HTR-8/SVneo (cell line): ENCODE measurements at places on chromosomes 16 and 17.

DNA sequence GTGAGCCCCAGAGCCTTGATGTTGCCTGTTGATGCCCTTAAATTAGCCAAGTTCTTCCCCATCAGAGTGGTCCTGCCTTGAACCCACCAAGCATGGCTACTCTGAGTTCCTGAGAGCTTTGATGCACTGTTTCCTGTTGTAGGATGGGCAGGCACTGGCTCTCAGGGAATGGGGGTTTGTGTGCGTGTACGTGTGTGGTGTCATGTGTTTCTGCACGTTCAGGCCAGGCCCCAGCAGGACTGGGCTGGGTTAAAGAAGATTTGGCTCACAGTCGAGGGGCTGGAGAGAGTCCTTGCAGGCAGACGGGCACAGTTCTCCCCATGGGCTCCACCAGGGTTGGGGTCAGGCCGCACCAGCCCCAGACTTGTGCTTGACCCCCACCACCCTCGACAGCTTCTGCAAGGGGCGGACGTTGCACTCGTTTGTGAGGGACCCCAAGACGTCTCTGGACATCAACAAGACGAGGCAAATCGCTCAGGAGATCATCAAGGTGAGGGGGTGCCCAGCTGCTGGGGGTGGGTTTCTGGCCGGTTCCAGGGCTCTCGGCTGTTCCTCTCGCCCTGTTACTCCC is 23.4 kb upstream of the LGALS9 start:
- DNase-seq = no peak

- no peak for DNase-seq
Measured at GRCh38 chr16:89090669-89091426, 2.8 kb upstream of the ACSF3 start.

DNA sequence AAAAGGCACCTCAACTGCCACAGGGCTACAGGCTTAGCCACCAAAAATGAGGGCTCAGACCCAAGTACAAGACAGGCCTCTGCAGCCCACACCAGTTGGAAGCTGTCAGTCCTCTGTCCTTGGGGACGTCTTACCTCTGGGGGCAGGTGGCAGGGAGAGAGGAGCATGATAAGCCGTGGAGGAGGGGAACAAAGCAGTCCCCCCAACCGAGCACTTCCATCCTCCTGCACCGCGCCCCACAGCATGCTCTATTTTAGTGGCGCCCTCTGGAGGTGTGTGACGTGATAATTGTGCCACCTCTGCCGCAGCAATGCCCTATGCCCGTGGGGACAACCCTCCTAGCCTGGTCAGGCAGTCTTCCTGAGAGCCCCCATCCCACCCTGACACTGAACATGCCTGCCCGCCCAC is 13.6 kb downstream of the G6PC3 start:
- no peak for DNase-seq

DNA sequence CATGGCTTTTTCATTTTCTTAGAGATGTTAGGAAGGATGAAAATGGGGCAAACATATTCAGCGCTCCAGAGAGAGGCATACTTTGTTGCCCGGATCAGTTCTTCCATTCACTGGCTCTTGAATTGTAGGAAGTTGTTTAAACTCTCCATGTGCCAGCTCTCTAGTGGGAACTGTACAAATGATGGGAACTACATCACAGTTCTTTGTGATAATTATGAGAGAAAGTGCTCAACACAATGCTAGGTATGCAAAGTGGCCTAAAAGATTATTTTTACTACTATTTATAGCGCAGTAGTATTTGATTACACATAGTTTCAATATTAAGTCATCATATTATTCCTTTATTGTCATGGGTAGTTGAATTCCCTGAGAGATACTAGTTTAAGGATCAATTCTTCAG is 268.5 kb downstream of the RBFOX1 start:
- no peak for DNase-seq

DNA sequence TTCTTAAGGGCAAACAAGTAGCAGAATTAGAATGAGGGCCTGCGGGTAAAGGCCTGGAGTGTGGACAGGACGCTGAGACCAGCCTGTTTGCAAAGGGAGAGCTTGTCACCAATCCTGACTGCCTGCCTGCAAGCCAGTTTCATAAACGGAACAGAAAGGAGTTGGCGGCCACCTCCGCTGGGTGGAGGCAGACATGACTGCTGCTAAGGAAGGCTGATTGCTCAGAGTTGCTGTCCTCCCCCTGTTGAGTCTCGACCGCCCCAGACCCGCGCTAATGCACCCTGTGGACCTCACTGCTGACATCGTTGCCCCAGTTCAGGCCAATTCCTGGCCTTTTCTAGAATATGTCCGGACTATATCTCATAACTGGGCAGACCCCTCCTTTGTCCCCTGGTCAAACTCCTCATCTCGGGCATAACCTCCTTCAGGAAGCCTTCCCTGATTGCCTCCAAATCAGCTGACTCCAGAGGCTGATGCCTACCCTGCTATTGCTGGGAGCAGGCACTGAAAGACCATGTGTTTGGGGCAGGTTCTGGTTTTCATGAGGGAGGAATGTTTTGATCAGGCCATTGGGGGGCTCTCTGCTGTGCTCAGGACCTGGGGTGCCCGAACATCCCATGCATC is 153.0 kb upstream of the CIBAR2 start:
- no peak for DNase-seq

GRCh38 chr16:65415460-65415859 is 293.6 kb upstream of the CDH11 start:
- DNase-seq = no peak

DNA sequence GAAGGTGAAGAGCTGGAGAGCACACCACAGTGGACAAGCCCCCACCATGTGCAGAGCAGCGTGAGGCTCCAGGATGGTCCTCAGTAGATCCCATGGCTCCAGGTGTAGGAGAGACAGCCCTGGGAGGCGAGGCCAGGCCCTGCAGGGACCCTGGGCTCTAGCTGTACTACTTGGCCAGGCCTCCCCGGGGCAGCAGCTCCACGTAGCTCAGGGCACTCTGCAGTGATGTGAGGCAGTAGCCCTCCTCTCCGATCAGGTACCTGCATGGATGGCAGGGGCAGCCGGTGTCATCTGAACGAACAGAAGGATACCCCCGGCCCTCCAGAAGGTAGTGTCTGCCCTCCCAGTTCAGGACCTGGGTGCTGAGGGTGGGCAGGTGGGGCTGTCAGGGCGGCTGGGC is 6.2 kb upstream of the SPATA2L start:
- no peak for DNase-seq

GRCh38 chr17:7499161-7499560 is 15.0 kb downstream of the POLR2A start:
- DNase-seq = no peak

DNA sequence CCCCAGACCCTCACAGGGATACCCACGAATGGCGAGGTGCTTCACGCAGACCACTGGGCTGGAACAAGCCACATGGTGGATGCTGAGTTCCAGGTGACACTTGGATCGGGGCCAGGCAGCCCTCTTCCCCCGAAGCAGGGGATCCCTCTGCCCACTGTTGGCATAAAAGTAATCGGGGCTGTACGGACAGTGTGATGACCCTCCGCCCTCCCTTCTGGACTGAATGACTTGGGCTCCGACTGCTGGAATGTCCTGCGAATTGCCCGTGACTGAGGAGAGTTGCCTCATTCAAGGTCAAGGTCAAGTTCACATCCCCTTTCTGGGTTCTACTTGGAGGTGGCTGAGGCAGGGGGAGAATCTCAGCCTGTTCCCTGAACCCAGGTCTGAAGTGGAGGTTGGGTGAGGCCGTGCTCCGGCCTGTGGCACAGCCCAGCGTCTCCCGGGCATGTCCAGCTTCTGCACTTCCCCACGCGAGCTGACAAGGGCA is 28.5 kb upstream of the CREBBP start:
- no peak for DNase-seq

GRCh38 chr16:4517812-4518680 is 20.5 kb downstream of the CDIP1 start:
- peak; percentile 40 for DNase-seq

DNA sequence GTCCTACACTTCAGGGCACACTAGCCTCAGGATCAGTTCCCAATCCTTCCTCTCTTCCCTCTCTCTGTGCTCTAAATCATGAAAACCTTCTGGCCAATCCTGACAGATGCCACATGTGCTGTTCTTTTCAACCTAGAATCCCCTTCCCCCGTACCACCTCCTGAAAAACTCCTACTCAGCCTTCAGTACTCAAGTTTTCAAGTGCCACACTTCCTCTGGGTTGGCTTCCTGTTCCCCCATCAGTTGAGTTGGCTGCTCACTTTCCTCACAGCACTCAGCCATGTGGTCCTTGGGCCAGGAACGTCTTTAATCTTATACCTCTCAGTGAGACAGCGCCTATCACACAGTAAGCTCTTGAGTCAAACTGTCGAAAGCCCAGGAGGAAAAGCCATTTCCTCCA is 3.3 kb downstream of the ASPHD1 start:
- DNase-seq = no peak

GRCh38 chr16:50603206-50604064 is 55.2 kb downstream of the NKD1 start:
- DNase-seq = no peak

DNA sequence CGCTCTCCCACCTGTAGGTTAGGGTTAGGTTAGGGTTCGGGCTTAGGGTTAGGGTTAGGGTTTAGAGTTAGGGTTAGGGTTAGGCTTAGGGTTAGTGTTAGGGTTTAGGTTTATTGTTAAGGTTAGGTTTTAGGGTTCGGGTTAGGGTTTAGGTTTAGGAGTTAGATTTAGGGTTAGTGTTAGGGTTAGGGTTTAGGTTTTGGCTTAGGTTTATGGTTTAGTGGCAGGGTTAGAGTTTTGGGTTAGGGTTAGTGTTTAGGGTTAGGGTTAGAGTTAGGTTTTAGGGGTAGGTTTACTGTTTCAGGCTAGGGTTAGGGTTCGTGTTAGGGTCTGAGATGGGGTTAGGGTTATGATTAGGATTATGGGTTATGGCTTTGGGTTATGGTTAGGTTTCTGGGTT is 31.6 kb upstream of the ZCCHC14 start:
- DNase-seq = no peak

GRCh38 chr16:57519796-57520360 is 16.5 kb downstream of the CCDC102A start:
- DNase-seq = peak; percentile 83

- no peak for DNase-seq
Measured at GRCh38 chr17:14741491-14741890, 440.6 kb downstream of the HS3ST3B1 start.

- DNase-seq = no peak
Measured at GRCh38 chr17:56325313-56326000, 172.2 kb downstream of the ANKFN1 start.

DNA sequence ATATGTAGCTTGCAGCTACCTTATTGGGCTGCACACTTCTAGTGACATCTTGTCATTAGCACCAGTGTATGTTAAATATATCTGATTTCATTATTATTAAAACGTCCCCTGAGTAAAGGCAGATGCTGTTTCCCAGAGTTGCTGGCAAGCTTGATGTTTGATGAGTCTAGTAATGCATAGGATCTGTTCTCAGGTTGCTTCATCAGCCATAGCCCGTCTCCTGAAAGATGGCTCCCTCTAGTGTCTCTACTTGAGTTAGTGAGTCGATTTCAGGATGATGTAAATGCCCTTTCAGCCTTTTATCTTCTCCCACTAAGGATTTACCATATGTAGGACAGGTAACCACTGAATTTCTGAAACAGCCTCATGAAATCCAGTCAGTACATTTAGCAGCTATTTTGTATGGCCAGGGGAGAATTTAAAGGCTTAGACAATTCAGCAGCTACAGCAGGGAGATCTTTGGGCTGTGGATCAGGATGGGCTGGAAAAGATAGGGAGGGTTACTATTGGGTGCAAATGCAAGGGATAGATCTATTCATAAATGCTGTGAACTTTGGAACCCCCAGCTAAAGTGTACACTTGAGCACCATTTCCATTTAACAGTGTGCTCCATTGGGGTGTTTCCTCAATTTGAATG is 376.3 kb downstream of the CNTNAP4 start:
- no peak for DNase-seq

DNA sequence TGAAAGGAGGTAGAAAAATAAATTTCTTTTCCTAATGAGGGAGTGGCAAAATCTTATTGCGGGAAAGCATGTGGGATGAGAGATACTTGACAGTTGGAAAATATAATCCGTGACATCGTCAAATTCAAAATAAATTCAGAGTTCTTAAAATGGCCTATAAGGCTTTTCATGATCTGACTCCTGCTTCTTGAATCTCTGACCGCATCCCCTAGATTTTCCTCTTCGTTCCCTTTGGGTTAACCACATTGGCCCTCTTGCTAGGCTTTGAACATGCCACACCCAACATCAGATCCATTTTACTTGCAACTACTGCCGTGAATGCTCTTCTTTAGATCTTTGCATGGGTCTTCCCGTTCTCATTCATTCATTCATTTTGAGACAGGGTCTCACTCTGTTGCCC is 50.1 kb downstream of the NF1 start:
- no peak for DNase-seq

DNA sequence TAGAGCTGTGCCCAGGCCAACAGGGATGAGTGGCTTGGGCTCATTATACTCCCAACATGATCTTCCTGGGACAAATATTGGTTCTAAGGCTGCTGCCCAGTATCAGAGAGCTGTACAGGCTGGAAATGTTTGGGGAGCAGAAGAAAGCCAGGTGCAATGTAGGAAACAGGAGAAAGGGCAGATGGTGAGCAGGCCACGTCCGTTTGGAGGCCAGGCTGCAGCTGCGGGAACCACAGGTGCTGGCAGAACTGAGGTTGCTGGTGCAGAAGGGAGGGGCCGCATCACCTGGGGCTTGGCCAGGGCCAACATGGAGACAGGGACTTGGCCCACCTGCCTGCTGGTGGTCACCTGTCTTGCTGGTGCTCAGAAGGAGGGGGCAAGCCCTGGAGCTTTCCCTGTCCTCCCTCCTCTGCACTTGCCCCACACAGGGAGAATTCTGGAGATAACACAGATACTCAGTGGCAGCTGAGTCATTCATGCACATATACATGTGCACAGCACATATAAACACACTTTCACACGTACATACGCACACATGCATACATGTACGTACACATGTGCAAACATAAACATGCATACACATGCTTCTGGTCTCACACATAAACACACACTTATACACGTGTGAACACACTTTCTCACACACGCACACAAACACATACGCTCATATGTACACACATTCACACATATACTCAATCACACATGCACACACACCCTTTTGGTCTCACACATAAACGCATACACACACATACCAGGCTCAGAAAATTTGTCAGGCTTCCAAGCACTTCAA is 67.7 kb downstream of the WSCD1 start:
- no peak for DNase-seq

GRCh38 chr16:27254262-27254811 is 14.2 kb downstream of the NSMCE1 start:
- no peak for DNase-seq

- DNase-seq = no peak
Measured at GRCh38 chr16:53131050-53131362, 76.2 kb downstream of the CHD9 start.

- DNase-seq = peak; percentile 85
Measured at GRCh38 chr17:40219594-40220338, 662 bp downstream of the WIPF2 start.
